ENCODE measurements at places on chromosomes 13 and 19. TPM values are rescaled to one million over a fixed set of nuclear protein-coding genes. Genes with fewer than 3 reads are reported as not detected.

CEACAM3 gene
- total RNA-seq, result not detected

DNA sequence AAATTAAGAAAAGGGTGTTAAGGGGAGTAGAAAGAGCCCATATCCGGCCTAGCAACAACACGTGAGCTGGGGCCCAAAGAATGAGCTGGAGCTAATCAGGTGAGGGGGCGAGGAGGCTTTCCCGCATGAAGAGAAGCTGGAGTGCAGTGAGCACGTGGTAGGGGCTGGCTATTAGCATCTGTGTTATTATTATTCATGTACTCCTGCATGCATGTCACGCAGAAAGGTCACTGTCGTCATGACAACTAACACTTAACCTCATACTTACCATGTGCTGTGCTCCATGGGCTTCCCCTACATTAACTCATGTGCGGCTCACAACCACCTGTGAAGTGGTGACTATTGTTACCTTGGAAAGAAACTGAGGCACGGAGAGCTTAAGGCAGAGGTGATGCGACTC lies 227.6 kb upstream of the UBL3 start:
- H3K36me3 ChIP-seq, result no peaks in the 10 kb centered on the region
- no peak overlapping the region for H3K4me3 ChIP-seq
- peaks cover 2% of the 10 kb centered on the region for H3K27me3 ChIP-seq

DNA sequence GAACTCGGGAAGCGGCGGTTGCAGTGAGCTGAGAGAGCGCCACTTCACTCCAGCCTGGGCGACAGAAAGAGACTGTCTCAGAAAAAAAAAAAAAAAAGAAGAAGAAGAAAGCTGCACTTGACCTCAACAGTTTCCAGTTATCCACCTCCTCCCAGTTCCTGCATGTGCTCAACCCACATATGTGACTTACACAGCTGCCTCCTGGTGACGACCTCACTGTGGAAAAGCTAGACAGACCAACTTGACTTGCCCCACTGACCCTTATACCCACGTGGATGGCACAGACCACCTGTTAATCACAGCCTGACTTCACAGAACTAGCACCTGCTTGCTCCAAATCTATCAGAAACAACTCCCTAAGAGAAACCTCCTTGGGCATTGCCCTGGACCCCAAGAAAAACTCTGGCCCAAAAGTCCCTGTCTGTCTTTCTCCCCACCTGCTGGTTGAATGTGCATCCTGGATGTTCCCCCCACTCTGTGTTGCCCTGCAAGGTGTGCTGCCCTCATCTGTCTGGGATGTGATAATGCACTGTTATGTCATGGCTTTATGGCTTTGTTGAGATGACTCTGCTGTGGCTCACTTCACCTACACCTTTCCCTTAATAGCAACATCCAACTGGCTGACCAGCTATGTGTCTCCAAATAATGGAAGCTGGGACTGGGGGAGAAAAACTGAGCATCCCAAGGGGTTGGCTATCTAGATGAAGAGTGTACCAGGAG lies 2.8 kb downstream of the ZNF20 start:
- peaks cover 28% of the 10 kb centered on the region for H3K4me1 ChIP-seq
- H3K27ac ChIP-seq, result no peak overlapping the region
- peaks cover 55% of the 10 kb centered on the region for H3K36me3 ChIP-seq
- H3K27me3 ChIP-seq, result no peaks in the 10 kb centered on the region
- peak; percentile 49 for DNase-seq

LRRC4B gene
- total RNA-seq, result not detected

DNA sequence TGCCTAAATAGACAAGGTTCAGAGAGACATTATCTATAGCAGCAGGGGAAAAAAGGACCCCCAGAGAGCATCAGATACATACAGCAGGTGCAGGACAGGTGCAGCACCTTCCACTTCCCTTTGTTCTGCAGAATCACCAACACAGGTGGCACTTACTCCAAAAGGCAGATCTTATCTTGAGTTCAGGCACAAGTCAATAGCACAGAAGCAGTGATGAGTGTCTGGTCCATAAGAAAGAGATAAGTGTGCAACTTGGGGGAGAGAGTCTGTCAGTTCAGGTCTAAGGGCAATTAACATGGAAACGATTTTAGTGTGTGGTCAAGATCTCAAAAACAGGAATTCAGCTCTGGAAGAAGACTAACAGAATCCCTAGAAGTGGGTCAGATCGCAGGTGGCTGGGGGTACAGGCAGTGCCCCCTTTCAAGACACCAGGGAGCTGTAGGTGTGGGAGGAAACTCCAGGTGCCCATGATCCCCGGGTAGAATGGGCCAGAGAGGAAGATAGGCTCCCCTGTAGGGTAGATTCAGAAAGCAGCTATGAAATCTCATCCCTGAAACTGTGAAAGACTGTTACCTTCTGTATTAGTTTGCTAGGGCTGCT lies 40.6 kb downstream of the TNFSF11 start:
- no peak overlapping the region for H3K4me3 ChIP-seq
- H3K4me1 ChIP-seq, result no peaks in the 10 kb centered on the region

- no peak for DNase-seq
- no peaks in the 10 kb centered on the region for H3K36me3 ChIP-seq
- peaks cover 5% of the 10 kb centered on the region for H3K27me3 ChIP-seq
Observed at GRCh38 chr19:48424694-48425219, 21.0 kb upstream of the GRWD1 start.

DNA sequence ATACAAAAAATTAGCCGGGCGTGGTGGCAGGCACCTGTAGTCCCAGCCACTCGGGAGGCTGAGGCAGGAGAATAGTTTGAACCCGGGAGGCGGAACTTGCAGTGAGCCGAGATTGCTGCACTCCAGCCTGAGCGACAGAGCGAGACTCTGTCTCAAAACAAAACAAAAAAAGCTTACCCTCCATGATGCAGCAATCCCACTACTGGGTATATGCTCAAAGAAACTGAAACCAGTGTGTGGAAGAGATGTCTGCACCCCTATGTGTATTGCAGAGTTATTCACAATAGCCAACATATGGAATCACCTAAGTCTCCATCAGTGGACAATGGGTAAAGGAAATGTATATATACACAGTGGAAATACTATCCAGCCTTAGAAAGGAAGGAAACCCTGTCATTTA lies 19.6 kb upstream of the TTYH1 start:
- no peaks in the 10 kb centered on the region for H3K36me3 ChIP-seq
- H3K27me3 ChIP-seq, result peaks cover 8% of the 10 kb centered on the region

DNA sequence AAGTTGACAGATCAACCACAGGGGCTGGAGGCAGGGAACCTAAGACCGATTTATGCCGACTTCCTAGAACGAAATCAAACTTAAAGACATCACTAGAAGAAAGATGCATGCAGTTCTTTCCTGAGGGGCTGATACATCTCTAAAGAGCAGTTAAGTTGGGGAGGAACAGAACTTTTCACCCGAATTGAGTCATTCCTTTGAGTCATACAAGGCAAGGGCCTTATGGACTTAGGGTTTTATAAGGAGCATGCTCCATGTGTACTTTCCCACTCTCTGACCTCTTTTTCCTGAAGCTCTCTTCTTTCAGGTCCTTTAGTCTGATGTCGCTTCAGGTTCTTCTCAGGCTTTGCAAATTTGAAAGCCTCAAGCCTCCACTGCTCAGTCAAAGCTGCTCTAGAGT lies 7.9 kb upstream of the FBXL3 start:
- no peaks in the 10 kb centered on the region for H3K27me3 ChIP-seq
- H3K4me1 ChIP-seq, result peaks cover 7% of the 10 kb centered on the region
- DNase-seq, result no peak
- peaks cover under 1% of the 10 kb centered on the region for H3K36me3 ChIP-seq
- H3K4me3 ChIP-seq, result no peak overlapping the region
- no peak overlapping the region for H3K27ac ChIP-seq

KLK12 gene
- not detected for total RNA-seq

DNA sequence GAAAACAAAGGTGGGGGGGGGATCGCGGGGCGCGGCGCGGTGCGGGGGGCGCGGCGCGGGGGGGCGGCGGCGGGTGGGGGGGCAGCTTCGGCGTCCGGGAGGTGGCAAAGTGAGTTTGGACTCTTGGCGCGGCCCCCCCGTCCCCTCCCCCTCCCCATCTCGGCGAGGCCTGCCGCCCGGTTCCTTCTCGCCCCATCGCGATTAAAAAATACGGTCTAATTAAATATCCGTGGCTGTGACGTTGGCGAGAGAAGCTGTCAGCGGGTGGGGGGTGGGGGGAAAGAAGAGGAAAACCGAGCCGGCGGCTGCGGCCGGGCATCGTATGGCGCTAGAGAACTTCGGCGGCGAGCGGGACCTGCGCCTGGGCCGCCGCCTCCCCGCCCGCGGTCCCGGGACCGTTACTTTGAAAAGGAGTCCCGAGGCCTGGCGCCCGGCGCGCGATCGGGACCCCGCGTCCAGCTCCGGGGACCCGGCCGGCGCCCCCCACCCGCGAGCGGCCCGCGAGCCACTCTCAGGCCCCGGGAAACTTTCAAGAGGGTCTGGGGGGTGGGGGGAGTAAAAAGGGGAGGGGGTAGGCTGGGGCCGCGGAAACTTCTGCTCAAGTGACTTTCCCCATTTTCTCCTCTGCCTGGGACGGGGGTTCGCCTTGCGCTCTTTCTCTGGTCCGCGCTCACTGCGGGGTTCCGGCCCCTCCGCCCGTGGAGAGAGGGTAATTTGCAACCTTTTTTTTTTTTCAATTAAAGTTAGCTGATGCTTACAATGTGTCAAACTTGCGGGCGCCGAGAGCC lies 146.3 kb upstream of the ZNF536 start:
- no peak overlapping the region for H3K4me3 ChIP-seq
- peaks cover 77% of the 10 kb centered on the region for H3K27me3 ChIP-seq
- peaks cover 5% of the 10 kb centered on the region for H3K36me3 ChIP-seq
- H3K4me1 ChIP-seq, result peaks cover 19% of the 10 kb centered on the region
- DNase-seq, result no peak
- peak overlapping the region; percentile 24 for H3K27ac ChIP-seq

RASAL3 gene
- 166 TPM for total RNA-seq

All from activated CD8-positive, alpha-beta memory T cell treated with anti-CD3 and anti-CD28 coated beads, Interleukin-2, amount 10 ng/mL, durations not matched to agents 7 days and 5 days (primary cell).